ENCODE measurements at places on chromosomes 16 and 17.

DNA sequence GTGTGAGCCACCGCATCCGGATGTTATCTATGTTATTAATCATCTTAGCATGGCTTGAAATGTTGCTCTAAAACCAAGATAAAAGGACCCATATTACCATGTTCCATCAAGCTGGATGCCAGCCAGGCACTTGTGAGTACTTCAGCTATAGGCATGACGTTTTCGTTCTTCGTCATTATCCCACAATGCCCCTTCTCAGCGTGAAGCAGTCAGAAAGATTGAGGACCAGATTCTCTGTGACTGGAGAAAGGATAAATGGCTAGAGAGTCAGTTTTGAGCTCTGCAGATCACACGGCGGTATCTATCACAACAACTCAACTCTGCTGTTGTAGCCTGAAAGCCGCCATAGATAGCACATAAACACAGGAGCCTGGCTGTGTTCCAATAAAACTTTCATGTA is 29.8 kb upstream of the LCMT1 start:
- DNase-seq = no peak

DNA sequence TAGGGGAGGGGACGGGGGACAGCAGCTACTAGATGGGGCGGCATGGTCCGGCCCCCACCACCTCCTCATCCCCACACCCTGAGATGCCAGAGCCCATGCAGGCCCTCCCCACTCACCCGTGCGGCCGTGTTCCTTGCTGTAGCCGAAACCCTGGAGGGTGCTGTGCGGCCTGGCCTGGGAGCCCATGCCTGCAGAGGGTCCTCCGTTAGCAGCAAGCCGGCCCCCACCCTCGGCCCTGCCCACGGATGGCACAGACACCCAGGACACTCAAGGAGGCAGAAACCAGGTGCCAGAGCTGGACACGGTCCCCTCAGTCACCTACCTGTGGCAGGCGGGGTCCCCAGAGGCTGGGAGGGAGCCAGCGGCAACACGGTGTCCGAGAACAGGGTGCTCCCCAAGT is 5.5 kb downstream of the TEPSIN start:
- no peak for DNase-seq

DNA sequence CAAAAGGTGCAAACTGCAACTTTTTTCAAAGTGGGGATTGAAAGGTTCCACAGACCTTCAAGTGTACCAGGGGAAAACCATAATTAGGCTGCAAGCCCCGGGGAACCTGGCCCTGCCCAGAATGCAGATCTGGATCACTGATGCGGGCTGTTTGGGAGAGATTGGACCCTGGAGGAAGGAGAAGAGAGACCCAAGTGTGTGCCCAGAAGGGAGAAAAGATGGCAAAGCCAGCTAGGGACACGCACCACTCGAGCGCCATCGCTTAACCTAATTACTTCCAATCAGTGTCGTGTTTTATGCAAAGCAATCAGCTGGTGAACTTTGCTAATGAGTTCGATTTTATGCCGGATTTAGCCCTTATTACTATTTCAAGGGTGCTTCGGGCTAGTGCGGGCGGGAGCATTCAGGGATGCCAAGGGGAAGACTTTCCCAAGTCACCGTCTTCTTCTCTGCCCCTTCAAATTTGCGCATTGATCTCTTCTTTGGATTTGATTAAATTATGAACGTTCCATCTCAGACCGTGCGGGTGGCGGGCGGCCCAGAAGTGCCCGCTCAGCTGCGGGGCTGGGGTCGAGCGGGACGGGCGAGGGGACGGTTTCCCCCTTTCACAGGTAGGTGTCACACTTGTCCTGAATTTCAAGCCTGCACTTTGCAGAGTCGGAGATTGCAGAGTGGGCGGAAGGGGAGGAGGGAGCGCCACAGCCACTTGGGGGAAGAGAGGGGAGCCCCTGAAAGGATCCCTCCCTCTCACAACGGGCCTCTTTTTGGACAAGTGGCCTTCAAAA is 4.0 kb downstream of the IRX5 start:
- no peak for DNase-seq

GRCh38 chr16:57952909-57953308 is 18.0 kb downstream of the CNGB1 start:
- no peak for DNase-seq

DNA sequence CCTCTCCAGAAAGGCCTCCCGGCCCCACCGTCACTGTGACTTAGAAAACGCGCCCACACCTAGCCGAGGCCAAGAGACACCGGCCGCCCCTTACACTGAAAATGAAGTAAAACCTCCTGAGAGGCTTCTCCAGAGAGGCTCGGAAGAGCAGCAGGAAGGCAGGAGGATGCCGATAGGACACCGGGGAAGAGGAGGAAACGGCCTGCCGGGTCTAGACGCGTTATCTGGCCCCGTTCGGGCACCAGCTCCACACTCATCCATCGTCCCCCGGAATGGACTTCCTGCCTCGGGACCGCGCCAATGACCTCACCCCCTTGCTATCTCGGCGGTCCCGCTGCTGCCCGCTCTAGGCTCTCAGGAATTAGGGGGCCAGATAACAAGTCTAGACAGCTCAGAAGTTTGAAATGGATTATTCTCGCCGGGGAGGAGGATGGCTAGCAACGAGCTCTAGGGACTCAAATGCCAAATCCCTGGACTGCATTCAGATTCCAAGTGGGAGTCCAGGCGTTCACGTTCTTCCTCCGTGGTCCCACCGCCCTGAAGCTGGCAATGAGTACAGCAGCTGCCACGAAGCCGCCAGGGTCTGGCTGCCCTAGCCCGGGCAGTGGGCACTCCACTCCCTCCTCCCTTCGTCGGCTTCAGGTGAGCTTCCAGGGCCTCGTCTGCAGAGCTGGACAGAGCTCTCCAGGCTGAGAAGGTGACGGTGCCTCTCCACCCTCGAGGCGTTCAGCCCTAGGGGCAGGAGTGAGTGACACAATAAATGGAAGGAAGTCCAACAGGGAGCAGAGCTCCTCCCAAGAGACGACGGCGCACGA is 350.9 kb downstream of the FOXL1 start:
- peak; percentile 94 for DNase-seq

- DNase-seq = peak; percentile 33
Observed at GRCh38 chr16:47983999-47984580, 171.7 kb downstream of the ABCC12 start.

DNA sequence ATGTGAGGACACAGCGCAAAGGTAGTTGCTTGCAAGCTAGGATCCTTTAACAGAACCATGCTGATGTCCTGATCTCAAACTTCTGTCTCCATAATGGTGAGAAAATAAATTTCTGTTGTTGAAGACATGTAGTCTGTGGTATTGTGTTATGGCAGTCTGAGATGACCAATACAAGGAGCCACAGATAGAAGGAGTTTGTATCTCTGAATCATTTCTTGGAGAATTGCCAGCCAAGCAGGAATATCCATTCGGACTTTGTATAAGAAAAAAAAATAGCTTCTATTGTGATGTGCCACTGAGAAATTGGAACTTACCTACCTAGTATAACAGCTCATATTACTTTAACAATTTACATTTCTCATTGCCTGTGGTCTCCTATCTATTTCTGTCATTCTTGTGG is 447.6 kb upstream of the CA10 start:
- no peak for DNase-seq

DNA sequence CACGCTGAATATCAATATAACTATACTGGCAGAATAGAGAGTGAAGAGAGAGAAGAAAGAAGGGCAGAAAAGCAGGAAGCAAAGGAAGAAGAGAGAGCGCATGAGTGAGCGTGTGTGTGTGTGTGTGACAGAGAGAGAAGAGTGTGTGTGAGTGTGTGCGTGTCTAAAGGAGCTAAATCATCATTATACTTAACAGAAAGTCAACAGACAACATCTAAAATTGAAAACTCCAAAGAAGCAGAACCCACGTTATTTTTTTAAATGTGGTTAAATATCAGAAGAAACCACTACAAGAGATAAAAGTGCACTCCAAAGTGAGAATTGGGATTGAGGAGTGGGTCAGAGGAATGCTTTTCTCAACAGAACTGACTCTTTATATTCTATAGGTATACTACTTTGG is 77.2 kb downstream of the BRIP1 start:
- no peak for DNase-seq

GRCh38 chr16:11481987-11482386 is 104.7 kb downstream of the LITAF start:
- DNase-seq = no peak

DNA sequence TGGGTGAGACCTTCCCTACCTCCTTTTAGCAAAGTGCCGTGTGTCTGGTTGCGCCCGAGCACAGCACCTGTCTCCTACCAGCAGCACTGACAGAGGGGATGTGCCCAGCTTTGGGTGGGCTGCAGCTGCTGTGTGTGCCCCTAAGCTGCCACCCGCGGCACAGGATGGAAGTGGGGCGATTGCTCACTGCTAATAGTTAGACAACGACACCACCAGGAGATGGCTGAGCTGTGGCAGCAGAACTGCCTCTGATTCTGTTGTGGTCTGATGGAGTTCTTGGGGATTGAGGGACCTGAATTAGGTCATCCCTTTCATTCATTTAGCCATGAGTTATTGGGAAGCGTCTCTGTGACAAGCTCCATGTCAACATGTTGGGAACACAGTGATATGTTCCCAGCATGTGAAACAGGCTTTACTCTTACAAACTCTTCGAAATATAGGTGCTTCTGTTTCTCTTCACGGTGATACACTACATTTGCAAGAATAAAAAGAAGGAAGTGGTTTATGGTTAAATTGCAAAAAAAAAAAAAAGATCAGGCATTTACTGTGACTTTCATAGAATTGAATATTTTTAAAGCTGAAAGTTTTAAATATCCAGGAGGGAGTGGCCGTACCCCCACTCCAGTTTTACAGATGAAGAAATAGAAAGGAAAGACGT is 184.4 kb downstream of the MAF start:
- no peak for DNase-seq

DNA sequence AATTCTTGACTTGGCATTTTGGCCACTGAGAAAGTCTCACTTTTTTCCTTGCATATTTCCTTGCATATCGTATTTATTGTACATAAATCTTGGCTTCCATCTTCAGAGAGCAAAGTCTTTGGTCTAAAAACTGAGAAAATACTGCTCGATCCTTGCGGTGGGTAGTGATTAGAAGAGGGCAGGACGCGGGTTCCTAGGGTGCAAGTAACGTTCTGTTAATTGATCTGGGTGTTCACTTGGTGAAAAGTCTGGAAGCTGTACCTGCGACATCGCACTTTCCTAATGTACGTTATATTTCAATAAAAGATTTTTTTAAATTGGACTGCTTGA is 758 bp upstream of the UBALD2 start:
- DNase-seq = no peak

DNA sequence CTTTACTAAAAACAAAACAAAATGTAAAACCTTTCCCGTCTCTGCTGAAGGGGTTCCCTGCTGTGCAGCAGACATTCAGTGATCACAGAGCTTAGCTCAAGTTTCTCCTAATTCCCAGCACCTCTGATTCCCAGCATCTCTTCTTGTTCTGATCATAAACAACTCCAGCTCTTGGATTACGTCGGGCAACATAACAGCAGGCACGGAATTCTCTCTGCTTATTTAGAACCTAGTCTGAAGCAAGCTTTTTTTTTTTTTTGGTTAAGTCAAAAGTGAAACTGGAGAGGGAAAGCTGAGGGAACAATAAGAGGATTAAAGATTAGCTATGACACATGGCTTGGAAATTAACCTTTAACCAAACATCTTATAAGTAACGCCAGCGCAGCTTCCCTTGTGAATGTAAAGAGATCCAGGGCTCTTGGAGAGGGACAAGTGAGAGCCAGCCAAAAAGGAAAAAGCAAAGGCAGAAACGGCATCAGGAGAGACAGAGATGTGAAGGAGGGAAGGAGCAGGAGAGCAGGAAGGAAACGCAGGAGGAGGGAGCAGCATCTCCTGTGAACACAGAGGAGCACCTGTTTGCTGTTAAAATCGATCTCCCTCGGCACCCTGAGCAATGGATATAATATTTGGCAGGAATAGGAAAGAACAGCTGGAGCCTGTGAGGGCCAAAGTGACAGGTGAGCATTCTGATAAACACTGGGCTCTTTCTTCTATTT is at the start of gene BCO1:
Gene BCO1 (plus strand): TSS at position 394 of the 716 bp plus-strand sequence. CDS start 220 bp downstream, at position 614.
- peak; percentile 76 for DNase-seq

Data from amniotic epithelial cell (primary cell).